Uterus (tissue), 4 donors: ENCODE measurements at places on chromosomes 1 and 21. TPM values are rescaled to one million over a fixed set of nuclear protein-coding genes. Genes with fewer than 3 reads are reported as not detected.

DNA sequence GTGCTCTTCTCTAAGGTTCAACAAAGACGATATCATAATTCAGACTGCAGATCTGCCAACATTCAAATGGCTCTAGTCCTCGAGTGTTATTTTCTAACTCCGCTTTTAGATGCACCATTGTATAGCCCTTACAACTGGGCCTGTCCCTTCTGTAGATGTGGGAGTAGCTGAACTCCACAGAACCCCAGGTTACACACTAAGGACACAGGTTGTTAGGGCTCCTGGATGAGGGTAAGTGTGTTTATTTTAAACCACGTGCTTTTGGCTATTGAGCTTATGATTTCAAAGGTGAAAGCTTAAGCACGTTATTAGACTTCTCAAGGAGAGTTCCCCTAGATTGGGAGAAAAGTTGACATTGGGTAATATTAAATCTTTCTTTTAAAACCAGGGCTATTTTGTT, 64.7 kb downstream of the MPZL1 start:
- peaks cover 6% of the 10 kb centered on the region for H3K4me1 ChIP-seq
- H3K27ac ChIP-seq = no peak overlapping the region
- no peaks in the 10 kb centered on the region for H3K36me3 ChIP-seq

- peak overlapping the region; percentile 76 for H3K4me3 ChIP-seq
- peak; percentile 38 for DNase-seq
- peak overlapping the region; percentile 95 for H3K27ac ChIP-seq
Observed at GRCh38 chr1:48470481-48470855, 1.5 kb downstream of the SPATA6 start.

DNA sequence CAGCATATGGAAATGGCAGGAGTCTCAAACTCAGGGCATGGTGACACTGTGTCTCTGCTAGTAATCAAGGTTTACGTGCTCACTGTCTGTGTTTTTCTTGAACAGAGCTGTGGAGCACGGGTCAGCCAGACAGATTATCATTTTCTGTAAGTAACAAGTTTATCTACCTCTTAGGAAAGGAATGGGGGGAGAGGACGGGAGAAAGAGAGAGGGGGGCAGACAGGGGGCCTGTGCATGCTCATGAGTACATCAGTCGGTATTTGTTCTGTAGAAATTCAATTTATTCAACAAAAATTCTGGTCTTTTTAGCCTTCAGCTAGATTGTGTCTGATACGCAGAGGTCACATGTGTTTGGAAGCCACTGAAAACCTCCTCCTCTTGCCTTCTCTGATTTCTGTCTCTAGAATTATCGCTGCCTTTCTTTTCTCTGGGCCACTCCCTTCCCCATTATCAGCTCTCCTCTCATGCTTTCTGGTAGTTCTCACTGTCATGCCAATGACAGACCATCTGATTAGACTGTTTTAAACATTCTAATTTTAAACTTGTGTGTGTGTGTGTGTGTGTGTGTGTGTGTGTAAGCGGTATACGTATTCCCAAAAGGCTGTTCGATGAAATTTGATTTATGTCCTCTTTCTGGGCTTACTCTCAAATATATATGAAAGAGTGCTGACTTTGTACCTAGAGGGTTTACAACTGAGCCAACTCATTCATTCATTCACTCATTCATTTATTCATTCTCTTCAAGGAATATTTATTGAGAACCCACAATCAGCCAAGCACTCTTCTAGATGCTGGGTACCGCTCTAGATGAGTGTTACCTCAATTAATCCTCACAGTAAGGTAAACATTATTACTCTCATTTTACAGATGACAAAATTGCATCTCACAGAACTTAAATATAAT, 636.9 kb downstream of the KIF26B start:
- DNase-seq = no peak
- H3K4me1 ChIP-seq = no peaks in the 10 kb centered on the region
- H3K36me3 ChIP-seq = no peaks in the 10 kb centered on the region

DNA sequence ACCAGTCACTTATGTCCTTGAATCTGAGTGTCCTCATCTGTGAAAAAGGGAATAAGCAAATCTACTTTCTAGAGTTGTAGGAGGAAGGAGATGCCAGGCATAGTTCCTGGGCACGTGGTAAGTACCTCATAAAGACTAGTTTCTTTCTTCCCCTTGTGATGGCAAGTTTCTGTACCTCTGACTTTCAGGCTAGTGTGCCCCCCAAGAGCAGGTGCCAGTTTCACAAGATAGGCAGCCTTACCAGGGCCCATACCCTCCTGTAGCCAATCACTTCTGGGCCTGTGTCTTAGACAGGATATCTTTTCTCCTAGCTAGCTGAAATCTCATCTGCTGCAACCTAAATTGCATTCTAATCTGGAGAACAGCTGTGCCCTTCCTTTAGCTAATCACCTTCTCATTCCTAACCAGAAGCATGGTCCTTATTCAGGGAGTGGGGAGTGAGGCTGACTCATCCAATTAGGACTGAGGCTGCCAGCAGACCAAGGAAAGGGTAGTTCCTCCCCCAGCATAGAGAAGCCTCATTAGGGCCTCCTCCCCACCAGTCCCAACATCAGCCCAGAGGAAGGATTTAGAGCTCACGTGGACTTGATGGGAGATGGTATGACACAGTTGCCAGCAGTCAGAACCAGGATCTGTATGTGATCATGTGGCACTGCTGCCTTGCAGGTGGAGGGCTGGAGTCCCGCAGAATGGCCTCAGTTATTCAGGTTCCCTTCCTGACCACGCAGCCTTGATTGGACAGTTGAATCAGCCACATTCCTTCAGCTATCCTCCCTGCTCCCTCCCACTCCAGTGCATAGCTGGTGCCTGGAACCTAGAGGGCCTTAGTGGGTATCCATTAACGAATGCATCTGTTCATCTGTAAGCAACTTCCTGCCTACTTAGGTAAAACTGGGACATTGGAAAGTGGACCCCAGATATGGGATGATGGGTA, 7.9 kb downstream of the KLHDC8A start:
- H3K4me3 ChIP-seq = no peak overlapping the region
- no peaks in the 10 kb centered on the region for H3K36me3 ChIP-seq
- no peak for DNase-seq
- no peak overlapping the region for H3K27ac ChIP-seq

DNA sequence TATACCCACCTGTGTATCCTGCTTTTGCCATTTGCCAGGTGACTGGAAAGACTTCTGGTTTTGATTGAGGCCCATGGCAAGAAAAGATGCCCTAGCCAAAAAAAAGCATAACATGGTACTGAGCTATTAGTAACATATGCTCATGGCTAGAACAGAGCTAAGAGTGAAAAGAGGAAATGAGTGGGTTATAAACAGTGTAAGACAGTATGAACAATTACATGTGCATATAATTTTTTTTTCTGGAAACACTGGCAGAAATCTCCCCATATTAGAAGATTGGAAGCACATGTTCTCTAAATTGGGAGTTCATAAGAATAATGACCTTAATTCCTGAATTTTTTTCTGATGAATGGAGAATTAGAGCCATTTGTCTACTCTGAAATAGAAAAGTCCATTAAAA, 41.2 kb upstream of the PDC start:
- no peaks in the 10 kb centered on the region for H3K36me3 ChIP-seq
- H3K4me1 ChIP-seq = no peaks in the 10 kb centered on the region
- H3K4me3 ChIP-seq = no peak overlapping the region
- H3K27ac ChIP-seq = no peak overlapping the region
- H3K27me3 ChIP-seq = no peaks in the 10 kb centered on the region
- no peak for DNase-seq

DNA sequence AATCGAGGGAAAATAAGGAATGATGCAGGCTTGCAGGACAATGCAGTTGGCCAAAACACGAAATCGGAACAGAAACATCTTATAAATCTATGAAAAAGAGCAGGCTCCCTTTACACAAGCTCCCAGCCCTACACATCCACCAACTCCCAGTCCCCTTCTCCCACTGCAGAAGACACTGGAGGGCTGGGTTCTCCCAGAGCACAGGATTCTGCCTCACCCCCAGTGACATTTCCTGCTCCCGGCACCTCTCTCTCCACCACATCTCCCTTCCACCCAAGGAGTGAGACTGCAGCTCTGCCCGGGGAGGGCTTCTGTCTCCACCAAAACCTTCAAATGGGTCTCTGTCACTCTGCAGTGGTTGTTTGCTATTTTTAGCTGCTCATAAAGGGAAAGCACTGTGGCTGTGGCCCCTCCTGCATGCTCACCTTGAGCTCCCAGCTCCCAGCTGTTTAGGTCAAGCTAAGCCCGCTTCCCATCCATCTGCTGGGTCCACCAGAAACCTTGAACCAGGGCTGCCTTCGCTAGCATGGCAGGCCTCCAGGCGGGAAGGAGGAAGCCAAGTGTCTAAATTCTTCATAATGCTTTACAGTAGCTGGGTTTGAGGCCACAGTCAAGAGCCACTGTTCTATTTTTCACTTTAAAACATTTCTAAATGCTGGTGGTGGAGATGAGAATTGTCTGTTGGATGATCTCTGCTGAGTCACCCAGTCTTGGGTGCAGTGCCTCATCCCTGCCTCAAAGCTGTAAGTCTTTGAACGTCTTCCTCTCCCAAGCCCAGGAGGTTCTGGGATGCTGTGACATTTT, 3.3 kb upstream of the C2CD2 start:
- no peak for DNase-seq
- H3K27me3 ChIP-seq = no peaks in the 10 kb centered on the region
- no peaks in the 10 kb centered on the region for H3K4me1 ChIP-seq
- H3K36me3 ChIP-seq = no peaks in the 10 kb centered on the region

GRCh38 chr1:30451532-30452125, 271.8 kb downstream of the MATN1 start:
- no peak for DNase-seq
- no peaks in the 10 kb centered on the region for H3K27me3 ChIP-seq
- H3K36me3 ChIP-seq = no peaks in the 10 kb centered on the region
- no peak overlapping the region for H3K27ac ChIP-seq
- H3K4me3 ChIP-seq = no peak overlapping the region
- no peaks in the 10 kb centered on the region for H3K4me1 ChIP-seq

DNA sequence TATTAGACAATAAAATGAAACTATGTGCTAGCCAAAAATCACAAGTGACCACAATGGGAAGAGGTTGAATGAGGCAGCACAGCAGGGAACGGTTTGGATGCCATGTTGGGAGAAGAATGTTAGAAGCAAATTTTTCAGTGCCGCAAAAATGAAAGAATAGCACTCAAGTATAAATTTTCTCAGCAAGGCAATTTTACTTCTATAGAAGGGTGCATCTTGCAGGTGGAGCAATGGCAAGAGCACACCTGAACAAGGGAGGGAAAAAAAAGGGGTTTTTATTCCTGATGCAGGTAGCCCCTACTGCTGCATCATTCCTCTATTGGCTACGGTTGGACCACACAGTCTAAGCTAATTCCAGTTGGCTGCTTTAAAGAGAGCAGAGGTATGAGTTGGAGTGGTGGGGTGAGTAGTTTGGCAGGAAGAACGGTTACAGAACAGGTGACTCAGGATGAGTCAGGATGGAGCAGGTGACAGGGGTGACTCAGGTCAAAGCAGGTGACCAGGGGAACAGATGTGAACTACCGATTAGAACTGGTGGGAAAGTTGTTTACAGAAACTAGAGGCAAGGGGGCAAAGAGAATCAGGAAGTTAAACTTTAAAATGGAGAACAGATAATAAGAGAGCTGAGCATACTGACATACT, 301.1 kb upstream of the NRIP1 start:
- H3K36me3 ChIP-seq = no peaks in the 10 kb centered on the region
- H3K27me3 ChIP-seq = no peaks in the 10 kb centered on the region
- no peaks in the 10 kb centered on the region for H3K4me1 ChIP-seq

DNA sequence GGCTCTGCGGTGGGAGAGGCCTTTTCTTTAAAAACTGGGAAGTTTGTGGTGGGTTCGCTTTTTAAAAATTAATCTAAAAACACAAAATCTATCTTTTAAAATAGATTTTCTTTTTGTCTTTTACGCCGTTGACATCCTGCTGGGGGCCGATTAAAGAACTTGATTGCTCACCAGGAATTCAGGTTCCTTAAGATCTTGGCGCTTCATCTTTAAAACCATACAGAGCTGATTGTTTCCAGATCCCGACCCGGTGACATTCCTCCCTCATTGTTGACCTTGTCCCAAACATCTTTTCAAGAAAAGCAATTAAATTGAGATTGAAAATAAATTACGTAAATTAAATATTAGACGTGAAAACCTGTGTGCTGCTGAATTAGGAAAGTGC, 546 bp upstream of the ZNF697 start:
- no peaks in the 10 kb centered on the region for H3K4me1 ChIP-seq
- DNase-seq = peak; percentile 23
- no peaks in the 10 kb centered on the region for H3K36me3 ChIP-seq
- H3K27me3 ChIP-seq = no peaks in the 10 kb centered on the region
- peak overlapping the region; percentile 83 for H3K27ac ChIP-seq

DNA sequence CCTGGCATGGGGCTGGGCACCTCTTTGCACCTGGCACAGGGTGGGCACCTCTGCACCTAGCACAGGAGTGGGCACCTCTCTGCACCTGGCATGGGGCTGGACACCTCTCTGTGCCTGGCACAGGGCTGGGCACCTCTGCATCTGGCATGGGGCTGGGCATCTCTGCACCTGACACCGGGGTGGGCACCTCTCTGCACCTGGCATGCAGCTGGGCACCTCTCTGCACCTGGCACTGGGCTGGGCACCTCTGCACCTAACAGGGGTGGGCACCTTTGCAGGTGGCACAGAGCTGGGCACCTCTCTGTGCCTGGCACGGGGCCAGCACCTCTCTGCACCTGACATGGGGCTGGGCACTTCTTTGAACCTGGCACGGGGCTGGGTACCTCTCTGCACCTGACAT, 29.4 kb upstream of the CCDC27 start:
- no peak for DNase-seq
- H3K36me3 ChIP-seq = no peaks in the 10 kb centered on the region
- H3K27ac ChIP-seq = no peak overlapping the region
- H3K4me1 ChIP-seq = no peaks in the 10 kb centered on the region
- no peaks in the 10 kb centered on the region for H3K27me3 ChIP-seq
- H3K4me3 ChIP-seq = no peak overlapping the region

DNA sequence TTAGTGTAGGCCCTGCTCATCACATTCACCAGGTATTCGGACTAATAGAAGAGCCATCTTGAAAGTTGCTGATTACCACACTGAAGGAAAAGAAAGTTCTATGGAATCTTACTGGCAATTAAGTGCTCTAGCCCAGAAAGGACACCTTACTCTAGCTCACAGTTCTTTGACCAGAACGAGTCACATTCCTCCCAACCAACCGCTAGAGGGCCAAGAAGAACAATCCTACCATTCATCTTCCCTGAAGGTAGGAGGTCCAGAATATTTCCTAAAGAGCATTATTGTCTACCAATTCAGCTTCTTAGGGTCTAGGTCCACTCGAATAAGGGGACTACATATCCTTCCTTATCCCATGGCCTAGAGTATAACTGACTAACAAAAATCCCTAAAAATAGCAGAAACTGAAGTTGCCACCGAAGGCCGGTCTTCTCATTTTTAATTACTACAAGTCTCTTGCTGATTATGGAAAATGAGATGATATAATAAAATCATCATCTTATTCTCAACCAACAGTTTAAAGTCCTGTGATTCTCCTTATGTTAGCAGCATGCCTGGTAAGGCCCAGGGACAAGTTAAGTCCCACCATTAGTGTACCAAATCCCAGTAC, 2.7 kb upstream of the FMO1 start:
- H3K27ac ChIP-seq = no peak overlapping the region
- H3K36me3 ChIP-seq = no peaks in the 10 kb centered on the region
- H3K27me3 ChIP-seq = no peaks in the 10 kb centered on the region
- no peak for DNase-seq

- no peak for DNase-seq
- H3K27ac ChIP-seq = peak overlapping the region; percentile 93
- H3K27me3 ChIP-seq = no peaks in the 10 kb centered on the region
- no peak overlapping the region for H3K4me3 ChIP-seq
Observed at GRCh38 chr1:86499987-86500593, 31.4 kb downstream of the CLCA1 start.

- H3K27me3 ChIP-seq = no peaks in the 10 kb centered on the region
- no peak overlapping the region for H3K4me3 ChIP-seq
Observed at GRCh38 chr1:202979459-202979858, 12.4 kb upstream of the CYB5R1 start.

Gene VASH2
- under 0.01 TPM for total RNA-seq

Gene CD34
- total RNA-seq = 42.1 TPM

Gene SYT14
- 1.0 TPM for total RNA-seq

Gene TSPEAR
- 0.51 TPM for total RNA-seq

Gene MECR
- 23.4 TPM for total RNA-seq

Gene SLC44A3
- total RNA-seq = 1.3 TPM
